T-helper 1 cell (primary cell): ENCODE measurements at places on chromosomes 3 and 15.

- DNase-seq, result no peak
Observed at GRCh38 chr15:67031331-67031730, 34.1 kb upstream of the SMAD3 start.

GRCh38 chr15:76912430-76912829, 7.3 kb upstream of the SCAPER start:
- no peak for DNase-seq

- DNase-seq, result no peak
Observed at GRCh38 chr3:197465197-197465995, 90.4 kb downstream of the BDH1 start.

- DNase-seq, result no peak
Observed at GRCh38 chr3:119731560-119732343, 28.9 kb downstream of the CFAP91 start.

- DNase-seq, result no peak
Observed at GRCh38 chr15:94403331-94403730, 172.0 kb downstream of the MCTP2 start.

- DNase-seq, result no peak
Observed at GRCh38 chr3:100403362-100404249, 2.3 kb downstream of the LNP1 start.

GRCh38 chr3:98540346-98540745, 8.6 kb downstream of the GPR15 start:
- DNase-seq, result peak; percentile 84

- DNase-seq, result no peak
Observed at GRCh38 chr15:64562003-64562640, 101.7 kb downstream of the ZNF609 start.

DNA sequence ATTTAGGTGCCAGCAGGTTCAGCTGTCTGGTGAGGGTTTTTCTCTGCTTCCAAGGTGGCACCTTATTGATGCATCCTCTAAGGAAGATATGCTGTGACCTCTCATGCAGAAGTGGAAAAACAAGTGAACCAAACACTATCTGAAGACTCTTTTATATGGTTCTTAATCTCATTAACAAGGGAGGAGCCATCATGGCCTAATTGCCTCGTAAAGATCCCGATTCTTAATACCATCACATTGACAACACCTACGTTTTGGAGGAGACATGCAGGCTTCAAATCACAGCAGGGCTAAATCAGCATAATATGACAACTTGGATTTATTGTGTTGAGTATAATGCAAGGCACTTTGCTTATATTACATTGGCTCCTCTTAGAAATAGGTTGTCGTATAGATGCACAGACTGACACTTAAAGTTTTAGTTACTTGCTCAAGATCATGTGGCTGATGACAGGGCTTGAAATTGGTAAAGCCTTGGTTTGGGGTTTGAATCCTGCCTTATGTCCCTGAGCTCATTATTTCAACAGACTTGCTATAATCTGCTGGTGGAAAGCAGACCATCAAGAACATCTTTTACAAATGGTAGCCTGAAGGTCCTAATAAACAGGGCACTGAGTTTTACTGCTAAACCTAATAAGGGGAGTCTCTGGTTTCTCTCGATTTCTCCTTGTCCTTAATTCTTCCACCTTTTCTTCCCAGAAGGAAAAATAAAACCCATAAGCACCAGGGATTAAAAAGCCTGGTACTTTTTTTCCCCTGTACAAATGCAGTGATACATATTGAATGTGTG, 88.2 kb downstream of the PTPRG start:
- no peak for DNase-seq

- no peak for DNase-seq
Observed at GRCh38 chr3:64163019-64163754, 62.1 kb downstream of the PRICKLE2 start.
